Stimulated activated CD8-positive, alpha-beta memory T cell treated with anti-CD3 and anti-CD28 coated beads, Interleukin-4, amount 100 ng/mL, for 1 hour (primary cell): ENCODE measurements at places on chromosomes 3 and 15.

- DNase-seq, result no peak
Measured at GRCh38 chr15:73305331-73306211, 63.2 kb downstream of the HCN4 start.

DNA sequence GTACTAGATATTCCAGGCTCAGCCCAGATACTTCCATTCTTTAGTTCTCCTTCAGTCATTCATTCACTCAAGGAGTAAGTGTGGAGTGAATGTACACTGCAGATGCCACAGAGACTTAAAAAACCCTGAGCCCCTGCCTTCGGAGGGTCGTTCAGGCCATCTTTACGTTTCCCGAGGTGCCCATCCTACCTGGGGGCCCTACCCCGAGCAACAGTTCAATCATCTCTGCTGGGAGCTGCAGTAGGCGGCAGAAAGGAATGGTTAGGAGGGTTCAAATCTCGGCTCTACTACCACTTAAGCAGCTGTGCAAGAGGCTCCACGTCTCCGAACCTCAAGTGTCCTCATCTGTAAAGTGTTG is 613 bp downstream of the SEC13 start:
- DNase-seq, result no peak

GRCh38 chr15:39801641-39802309 is 19.1 kb upstream of the FSIP1 start:
- DNase-seq, result no peak

DNA sequence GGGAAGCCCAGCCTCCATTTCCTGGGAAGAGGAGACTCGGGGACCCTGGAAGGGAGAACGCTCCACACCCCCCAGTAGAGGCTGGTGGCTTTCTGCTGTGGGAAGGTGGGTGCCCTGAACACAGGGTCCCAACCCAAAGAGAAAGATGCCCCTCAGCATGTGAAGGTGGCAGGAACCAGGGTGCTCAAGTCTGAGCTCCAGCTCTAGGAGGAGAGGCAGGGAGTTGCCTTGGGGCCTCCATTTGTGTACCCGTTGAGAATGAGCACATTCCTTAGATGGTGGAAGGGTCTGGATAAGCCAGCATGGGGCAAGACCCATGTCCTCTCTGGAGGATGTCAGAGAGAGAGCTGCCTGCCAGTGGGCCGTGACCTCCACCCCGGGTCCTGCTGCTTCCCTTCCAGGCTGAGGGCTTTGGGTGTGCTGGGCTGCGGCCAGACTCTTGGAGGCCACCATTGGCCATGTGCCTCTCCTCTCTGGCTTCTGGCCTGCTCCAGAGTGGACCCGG is 212.4 kb downstream of the TBC1D2B start:
- DNase-seq, result no peak

DNA sequence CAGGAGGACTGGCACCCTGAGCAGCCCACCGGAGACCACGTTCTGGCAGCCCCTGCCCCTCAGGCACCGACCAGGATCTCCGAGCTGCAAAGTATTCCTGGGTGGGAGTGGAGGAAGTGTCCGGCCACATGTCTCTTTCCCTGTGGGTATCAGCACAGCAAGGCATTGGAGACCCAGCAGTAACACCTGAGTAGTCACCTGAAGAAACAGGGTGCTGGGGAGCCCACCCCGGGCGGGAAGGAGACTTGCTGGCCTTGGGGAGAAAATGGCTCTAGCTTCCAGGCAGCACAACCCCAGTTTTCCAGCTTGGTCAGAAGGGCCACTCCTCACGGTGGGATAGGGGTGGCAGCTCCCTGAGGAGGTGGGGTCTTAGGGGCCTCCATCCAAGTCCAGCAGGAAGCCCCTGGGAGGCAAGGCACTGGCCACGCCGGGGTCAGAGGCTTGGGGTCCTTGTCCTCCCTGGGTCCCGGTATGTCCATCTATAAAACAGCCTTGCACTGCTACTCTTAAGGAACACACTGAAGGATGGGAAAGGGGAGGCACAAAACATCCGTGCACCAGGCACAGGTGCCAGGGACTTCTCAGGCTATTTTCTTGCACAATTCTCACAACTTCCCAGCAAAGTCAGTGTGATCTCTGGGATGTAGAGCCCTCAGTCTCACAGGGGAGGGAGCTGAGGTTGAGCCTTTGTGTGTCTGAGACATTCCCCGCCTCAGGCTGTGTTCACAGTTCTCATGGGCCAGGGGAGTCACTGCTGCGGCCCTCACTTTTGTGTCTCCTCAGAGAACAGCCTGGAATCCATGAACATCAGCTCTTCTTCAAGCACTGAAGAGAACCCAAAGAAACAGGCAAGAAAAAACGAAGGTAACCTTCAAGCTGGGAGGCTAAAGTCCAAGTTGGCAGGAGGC is 11.9 kb downstream of the CFAP100 start:
- DNase-seq, result no peak

DNA sequence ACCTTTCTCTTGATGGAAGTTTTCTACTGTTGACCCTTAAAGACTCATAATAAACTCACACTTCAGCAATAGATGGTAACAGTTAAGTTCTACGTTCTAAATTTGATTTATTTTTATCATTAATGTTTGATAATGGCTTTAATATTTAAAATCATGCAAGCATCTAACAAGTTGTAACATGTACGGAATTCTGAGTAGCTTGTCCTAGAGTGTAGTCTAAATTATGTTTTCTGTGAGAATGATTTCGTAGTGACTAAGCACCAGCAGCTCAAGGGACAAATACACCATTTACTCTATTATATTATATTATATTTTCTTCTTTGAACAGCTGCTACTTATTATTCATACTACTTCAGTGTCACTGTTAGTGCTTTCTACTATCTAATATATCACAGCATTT is 345.6 kb downstream of the NLGN1 start:
- no peak for DNase-seq

DNA sequence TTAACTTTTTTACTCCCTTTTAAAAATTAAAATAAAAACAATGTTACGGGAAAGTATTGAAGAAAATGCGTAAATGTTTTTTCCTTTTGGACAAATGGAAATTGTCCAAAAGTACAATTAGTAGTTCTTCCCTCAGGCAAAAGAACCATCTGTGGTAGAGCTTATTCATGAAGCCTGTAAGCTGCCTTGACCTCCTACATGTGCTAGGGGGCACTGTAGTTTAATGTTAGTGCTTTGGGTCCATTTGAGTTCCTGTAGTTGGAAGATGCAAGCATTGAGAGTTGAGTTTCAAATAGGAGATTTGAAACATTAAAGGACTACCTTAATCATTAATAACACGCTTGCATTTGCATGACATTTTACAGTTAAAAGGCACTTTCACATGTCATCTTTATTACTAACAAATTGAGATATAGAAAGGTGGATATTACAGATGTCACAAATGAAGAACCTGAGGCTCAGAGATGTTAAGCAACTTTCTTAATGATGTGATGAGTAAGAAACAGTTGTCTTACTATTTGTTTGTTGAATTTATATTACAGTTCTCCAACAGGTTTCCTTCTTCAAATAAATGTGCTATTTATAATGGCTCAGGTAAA is 1.8 kb upstream of the ZNF385D start:
- no peak for DNase-seq

- no peak for DNase-seq
Measured at GRCh38 chr3:58217209-58217811, 6.5 kb upstream of the DNASE1L3 start.
